COLO829 (cell line): ENCODE measurements at places on chromosomes 7 and 10.
A peak's percentile ranks its signal among the peaks of the same experiment; 100 is the strongest.

DNA sequence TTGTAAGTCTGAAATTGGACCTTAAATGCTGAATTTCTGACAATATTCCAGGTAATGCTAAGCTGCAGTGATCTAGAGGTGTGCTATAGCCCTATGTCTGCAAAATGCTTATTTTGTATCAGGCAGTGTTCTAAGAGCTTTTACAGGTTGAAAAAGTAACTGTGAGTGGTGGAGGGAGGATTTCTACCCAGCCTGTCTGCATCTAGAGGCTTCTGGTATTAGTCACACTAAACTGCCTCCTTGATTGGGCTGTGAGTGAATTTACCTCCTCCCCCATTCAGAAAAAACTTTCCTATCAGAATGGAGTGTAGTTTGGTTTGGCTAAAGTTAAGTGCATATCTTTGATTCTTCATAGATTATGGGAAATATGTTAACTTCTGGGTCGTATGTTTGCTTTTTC, 56.8 kb downstream of the BBS9 start:
- no peak for DNase-seq

DNA sequence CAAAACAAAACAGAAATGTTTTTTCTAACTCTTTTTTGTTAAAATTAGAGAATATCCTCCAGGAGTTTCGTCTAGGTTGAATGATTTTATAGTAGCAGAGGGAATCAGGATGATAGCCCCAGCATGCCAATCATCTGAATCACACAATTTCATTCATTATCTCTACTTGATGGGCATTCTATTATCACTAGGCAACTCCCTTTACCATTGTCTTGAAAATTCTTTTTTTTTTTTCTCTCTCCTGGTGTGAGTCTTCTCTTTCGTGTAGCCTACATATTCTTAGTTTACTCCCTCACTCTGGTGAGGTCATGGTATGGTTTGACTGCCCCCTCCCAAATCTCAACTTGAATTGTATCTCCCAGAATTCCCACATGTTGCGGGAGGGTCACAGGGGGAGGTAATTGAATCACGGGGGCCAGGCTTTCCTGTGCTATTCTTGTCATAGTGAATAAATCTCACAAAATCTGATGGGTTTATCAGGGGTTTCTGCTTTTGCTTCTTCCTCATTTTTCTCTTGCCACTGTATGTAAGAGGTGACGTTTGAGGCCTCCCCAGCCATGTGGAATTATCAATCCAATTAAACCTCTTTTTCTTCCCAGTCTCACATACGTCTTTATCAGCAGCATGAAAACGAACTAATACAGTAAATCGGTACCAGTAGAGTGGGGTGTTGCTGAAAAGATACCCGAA, 105.0 kb downstream of the OTUD1 start:
- no peak for DNase-seq

- no peak for DNase-seq
Measured at GRCh38 chr10:43177595-43177994, 39.4 kb downstream of the CSGALNACT2 start.

DNA sequence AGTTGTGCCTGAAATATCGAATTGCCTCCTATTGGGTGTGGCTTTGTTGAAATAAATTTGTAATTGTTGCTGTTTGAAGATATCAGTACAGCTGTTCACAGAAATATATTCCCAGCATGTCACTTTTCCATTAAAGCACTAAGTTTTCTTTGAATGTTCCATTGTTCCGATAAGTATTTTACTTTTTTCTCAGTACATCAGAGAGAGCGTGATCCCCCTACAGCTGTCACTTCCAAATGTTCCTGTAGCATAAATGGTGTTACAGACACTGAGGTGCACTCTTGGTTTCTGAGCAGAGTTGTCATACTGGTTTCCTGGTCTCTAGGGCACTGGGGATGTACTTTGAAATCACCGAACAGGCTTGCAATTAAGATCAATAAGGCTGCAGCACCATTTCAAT, 189.2 kb downstream of the CCSER2 start:
- no peak for DNase-seq

- peak; percentile 91 for DNase-seq
Measured at GRCh38 chr10:11504566-11505285, 106.7 kb downstream of the USP6NL start.

GRCh38 chr10:75826846-75827245, 395.4 kb downstream of the LRMDA start:
- DNase-seq = no peak

DNA sequence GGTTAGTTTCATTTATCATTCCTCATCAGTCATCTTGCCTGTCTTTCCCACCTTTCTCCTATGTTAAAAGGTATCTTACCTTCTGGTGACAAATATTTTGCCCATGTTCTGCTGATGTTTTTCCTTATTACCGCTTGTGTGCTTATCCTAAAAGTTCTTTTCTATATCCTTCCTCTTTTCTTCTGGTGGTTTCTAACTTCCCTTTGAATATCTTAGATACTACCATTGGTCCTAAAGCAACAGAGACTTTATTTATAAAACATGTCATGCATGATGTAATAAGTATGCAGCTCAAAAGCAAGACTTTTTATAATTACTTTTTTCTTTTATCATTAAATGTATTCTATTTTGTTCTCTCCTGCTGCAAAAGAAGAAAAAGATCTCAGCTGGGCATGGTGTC, 24.8 kb downstream of the TBC1D12 start:
- DNase-seq = no peak

DNA sequence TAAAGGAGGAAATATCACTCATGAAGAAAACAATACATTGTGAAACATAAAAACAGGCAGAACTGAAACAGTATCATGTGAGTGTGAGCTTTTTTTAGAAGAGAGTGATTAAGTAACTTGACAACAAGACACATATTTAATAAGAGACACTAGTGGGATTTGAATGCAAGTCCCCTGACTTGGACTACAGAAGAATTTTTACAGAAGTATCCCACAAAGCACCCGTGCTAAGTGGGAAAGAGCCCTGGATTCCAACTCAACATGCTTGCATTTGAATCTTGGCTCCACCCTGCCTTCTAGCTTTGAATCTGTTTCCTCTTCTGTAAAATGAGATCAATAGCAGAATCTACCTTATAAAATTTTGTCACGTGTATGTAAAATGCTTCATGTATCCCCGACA, 166.2 kb downstream of the ZNF365 start:
- DNase-seq = no peak

DNA sequence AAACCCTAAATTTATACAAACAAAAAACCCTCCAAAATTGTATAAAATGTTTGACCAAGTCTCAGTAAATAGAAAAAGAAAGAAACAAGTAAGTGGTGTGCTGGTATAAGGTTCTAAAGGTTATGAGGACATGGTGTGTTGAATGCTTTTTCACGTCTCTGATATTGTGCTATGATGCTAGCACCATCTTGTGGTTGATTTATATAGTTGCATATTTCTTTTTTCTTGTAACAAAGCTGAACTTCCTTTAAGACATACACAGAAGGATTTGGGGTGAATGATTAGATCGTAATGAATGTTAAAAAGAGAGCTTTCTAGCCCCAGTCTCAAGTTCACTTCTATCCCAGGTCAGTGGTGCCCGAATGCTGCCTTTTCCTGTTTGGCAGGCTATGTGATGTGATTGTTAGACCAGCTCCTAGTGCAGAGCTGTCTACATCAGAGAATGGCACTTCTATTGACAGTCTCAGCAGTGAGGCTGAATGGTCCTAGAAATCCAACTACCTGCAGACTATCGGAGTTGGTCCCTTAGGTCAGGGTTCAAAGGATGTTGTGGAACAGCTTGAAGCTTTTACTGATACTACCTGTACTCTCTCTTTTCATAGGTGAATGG, 25.0 kb downstream of the VTI1A start:
- peak; percentile 53 for DNase-seq

DNA sequence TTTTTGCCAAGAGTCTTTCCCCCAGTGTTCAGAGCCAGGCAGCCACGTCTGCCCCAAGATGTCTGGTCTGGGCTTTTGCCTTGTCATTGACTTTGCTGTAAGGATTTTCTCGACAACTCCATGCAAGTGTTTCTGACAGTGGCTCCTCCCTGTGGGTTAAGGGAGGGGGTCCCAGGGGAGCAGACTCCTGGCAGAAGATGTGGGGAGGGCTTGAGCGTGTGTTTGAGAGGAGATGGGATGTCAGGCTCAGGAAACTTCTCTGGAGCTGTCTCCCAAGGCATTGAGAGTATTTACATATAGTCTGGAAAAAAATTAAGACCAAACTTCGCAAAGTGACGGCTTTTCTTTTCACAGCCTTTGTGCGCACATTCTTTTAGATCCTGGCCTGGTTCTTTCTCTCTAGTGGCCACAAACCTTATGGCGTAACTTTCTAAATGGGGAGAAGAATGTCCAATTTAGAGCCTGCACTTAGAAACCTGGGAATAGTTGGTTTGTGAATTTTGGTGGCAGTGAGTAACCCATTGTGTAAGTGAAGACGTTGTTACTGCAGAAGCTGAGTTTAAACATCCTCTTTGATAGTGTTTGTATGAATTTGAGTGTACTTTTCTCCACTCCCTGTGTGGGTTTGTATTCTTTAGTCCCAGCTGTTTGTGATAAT, 201.5 kb downstream of the LRMDA start:
- no peak for DNase-seq

DNA sequence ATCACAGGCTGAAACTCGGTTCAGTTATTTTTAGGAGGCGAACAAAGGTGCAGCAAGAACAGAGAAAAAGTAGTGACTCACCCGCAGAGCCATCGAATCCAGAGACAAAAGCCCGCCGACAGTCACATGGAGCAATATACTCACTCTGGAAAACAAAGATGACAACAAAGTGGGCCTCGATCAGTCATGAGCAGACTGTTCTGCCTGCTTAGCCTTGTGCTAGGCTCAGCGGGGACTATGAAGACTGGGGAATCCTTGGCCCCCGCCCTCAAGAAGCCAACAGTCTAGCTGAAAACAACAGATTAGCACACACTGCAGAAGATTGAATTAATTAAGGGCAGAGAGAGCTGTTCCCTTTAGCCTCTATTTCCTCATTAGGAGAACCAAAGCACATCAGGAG, 30.4 kb downstream of the XPNPEP1 start:
- DNase-seq = no peak

DNA sequence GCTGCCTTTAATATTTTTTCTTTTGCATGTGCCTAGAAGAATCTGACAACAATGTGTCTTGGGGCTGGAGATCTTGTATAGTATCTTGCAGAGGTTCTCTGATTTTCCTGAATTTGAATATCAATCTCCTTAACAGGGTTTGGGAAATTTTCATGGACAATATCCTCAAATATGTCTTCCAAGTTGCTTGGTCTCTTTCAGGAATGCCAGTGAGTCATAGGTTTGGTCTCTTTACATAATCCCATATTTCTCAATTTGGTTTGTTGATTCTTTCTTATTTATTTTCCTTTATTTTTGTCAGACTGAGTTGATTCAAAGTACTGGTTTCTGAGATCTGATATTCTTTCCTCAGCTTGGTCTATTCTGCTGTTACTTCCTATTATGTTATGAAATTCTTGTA, 208.7 kb upstream of the GLI3 start:
- DNase-seq = no peak

- no peak for DNase-seq
Measured at GRCh38 chr10:115004236-115004862, 66.4 kb downstream of the TRUB1 start.

DNA sequence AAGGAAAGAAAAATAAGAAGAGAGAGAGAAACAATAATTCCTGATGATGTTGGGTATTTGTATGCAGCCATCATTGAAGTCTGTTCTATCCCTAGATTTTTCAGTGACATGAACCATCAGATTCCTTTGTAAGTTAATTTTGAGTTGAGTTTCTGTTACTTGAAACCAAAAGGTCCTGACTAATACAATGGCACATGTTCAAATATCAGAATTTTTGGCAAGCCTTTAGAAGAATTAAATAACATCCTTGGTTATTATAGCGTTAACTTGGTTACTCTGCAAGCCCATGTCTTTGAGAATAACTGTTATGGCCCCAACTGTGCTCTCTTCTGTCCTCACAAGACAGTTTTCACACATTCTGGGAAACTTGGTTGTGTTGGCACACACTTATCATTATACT, 66.5 kb downstream of the SYPL1 start:
- DNase-seq = no peak

DNA sequence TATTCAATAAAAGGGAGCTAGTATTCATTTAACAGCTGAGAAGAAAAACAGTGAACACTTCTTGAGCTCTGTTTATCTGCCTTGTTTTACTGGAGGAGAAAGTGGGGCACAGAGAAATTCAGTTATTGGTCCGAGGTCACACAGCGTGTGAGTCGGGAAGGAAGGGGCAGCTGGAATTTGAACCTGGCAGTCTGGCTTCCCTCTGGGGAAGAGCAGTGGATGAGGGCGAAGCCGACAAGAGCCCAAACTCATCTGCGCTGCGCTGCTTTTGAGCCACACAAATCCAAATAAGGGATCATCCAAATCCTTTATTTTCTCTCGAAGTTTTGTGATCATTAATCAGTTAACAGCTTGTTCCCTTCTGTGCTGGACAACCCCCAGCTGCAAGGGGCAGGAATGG, 23.7 kb upstream of the PFKFB3 start:
- no peak for DNase-seq

GRCh38 chr7:107631588-107632491, 28.8 kb upstream of the SLC26A4 start:
- DNase-seq = no peak

- DNase-seq = peak; percentile 86
Measured at GRCh38 chr7:55086413-55087201, 67.8 kb downstream of the EGFR start.

- peak; percentile 91 for DNase-seq
Measured at GRCh38 chr7:47266131-47266706, 315.7 kb downstream of the TNS3 start.

DNA sequence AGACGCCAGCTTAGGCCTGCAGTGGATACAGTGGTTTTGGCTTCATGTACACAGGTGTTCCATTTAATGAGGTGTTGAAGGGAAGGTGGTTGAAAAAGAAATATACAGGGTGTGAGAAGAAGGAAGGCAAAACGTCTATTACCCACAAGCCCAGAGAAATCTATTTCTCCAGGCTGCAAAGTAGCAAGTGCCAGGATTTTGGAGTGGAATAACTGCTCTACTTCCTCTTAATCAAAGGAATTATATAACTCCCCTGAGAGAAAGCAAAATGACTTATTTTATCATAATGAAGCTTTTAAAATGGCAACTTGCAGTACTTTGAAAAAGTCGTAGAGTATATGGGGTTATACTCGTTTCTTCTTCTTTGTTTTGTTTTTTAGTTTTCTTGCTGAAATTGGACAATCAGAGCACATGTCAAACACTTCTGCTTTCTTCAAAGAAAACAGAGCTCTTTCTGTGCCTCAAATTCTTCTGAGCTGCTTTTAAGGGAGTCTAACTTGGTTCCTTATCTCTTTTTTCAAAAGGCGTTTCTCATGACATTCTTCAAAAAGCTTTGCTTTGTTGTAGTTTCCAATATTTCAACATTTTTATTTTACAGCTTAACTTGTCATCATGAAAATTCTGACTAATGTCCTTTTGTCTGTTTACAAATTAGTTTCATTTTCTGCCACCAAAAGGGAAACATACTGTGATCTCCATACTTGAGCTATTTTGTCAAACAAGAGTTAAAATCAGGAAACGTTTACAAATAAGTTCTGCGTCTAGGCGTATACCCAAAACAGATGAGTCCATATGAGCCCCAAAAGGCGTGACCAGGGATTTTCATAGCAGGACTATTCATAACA, 289.7 kb downstream of the FRMD4A start:
- DNase-seq = no peak

DNA sequence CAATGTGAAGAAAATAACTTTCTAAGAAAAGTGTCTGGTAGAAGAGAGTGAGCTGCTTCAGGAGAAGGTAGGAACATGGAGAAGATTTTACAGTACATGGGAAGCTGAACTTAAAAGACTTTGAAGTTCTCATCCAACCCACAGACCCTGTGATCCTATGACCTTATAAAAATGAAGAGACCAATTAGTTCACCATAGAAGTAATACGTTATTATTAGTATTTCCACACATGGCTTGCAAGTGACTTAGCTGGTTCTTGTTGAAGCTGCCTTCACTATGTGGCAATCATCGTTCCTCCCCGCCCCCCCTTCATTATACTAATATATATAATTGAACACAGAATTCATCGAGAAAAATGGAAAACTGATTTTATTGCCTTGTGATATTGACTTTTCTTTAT, 129.1 kb downstream of the SND1 start:
- DNase-seq = no peak
